Skeletal muscle cell (primary cell): ENCODE measurements at places on chromosomes 5 and 9.

- no peak for DNase-seq
Measured at GRCh38 chr9:88344013-88344412, 44.2 kb upstream of the SPIN1 start.

DNA sequence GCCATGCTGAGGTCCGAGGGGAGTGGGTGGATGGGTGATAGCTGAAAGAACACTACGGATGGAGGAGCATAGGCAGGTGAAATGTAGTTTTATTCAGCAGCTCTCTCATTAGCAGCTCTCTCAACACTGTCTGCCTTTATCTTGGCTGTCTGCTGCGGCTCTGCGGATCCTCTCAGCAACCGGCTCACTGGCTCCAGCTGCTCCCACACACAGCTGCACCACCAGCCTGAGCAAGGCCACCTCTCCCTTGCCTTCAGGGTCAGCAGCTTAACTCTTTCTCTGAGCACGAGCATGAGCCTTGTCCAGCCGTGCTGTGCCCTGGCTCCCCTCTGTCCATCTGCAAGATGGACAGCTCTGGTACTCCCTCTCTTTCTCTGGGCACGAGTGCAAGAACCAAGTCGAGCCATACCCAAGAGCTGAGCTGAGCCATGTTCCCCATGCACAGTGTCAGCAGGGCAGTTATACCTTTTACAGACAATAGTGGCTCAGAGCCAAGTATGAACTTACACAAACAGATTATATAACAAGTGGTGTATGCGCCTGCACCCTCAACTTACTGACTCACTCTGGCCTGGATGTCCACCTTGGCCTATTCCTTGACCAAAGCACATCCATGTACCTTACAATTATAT, 108.5 kb downstream of the MACIR start:
- DNase-seq: no peak

- DNase-seq: no peak
Measured at GRCh38 chr5:111411301-111411700, 101.0 kb downstream of the STARD4 start.

DNA sequence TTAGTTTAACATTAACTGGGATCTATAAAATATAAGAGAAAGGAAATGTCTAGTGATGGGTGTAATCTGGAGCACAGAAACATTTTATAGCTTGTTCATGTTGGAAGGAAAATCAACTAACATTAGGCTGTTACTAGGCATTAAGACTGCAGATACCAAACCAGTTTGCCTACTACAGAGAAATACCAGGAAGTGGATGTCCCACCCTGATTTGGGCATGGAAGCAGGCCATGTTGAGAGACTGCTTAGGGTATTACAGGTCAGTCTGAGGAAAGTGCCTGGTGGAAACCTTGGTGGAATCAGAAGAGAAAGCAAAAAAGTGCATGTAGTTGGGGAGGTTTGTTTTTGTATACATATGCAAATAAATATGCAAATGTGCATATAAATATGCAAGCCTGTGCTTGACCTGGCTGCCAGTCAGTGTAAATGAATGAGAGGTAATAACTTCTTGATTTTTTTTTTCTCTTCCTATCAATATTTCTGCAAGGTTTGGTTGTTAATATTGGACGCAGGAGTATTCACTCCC, 9.6 kb upstream of the CCDC112 start:
- DNase-seq: no peak

DNA sequence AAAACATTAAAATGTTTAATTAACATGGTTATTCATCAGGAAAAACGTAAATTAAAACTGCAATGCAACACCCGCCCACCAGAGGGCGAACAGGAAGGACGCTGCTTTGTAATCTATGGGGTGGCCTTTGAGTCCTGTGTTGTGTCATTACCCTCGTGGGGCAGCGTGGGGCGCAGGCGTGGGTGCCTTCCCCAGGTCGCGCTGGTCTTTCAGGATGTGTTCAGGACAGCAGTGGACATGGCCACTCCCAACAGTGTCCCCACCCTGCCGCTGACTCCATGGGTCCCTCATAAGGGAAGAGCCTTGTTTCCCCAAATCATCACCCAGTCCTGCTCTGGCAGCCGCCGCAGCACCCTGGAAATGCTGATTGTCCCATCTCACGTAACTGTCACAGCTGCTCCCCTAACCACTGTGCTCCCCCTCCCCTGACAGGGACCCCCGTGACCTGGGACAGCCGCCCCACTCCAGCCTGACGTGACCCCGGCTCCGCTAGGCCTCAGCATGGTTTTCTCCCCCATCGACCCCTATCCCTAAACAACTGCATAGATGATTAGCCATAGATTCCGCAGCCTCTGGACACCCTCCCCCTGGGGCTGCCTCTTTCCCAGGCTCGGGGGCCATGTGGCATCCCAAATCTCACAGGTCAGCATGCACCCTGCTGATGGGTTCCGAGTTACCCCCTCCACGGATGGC, 36.4 kb downstream of the GLT6D1 start:
- DNase-seq: no peak

- no peak for DNase-seq
Measured at GRCh38 chr5:154223320-154223719, 32.8 kb downstream of the GALNT10 start.

GRCh38 chr9:126429190-126429589, 102.6 kb downstream of the MVB12B start:
- no peak for DNase-seq
